ENCODE measurements at places on chromosomes 12 and 14.

GRCh38 chr12:130675791-130676190 lies 40.3 kb downstream of the RIMBP2 start:
- DNase-seq, result no peak

DNA sequence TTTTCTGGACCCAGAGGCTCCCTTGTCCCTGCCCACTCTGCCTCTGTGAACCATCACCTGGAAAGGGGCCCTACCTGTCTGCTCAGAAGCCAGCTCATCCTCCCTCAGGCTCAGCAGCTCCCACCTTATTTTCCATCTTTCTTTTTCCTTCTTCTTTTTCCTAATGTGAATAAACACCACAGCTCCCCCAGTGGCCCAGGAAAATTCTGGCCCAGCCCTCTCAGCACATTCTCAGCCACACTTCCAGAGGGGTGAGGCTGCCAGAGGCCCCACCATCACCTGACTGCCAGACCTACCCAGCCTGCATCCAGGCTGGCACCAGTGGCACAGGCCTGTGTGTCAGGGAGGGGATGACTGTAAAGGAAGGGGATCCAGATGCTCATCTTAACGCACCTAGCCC lies 23.0 kb downstream of the ZFHX2 start:
- no peak for DNase-seq

GRCh38 chr14:81474685-81475324 lies 58.8 kb downstream of the SEL1L start:
- no peak for DNase-seq

GRCh38 chr14:104460791-104461651 lies 118.5 kb upstream of the C14orf180 start:
- DNase-seq, result no peak

DNA sequence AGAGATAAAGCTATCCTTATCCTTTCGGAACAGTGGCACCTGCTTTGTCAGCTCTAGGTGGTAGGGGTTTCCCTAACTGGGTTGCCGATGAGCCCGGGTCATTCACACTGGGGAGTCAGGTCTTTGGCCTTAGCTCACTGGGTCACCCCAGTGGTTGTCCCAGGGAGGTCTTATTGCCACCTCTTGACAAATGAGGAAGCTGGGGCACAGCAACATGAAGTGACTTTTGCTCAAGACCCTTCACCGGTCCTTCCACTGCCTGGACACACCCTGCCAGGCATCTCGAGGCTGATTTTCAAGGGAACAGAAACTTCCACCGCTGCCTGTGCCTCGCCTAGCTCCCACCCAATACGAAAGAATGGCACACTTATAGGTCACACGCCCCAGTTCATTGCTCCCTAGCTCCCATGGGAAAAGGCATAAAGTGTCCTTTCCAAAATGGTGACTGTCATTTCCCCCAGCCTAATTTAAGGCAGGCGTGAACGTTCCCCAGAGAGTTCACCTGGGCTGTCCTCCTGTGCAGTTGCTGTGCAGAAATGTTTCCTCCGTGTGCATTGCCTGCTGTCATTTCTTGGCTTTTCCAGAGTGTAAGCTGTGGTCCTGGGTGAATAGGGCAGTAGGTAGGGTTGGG lies 156.1 kb upstream of the CCND2 start:
- DNase-seq, result no peak

GRCh38 chr12:72889791-72890190 lies 617.6 kb downstream of the TRHDE start:
- DNase-seq, result no peak
